ENCODE measurements at places on chromosomes 2 and 18. TPM values are rescaled to one million over a fixed set of nuclear protein-coding genes. Genes with fewer than 3 reads are reported as not detected.

Gene SESTD1
- 38.0 TPM for total RNA-seq

Gene IHH
- total RNA-seq, result under 0.01 TPM

Gene RAB1A
- 107 TPM for total RNA-seq

Gene FABP1
- not detected for total RNA-seq

Gene MBD5
- 10.8 TPM for total RNA-seq

Gene ACOXL
- not detected for total RNA-seq

Gene FBXO41
- 0.23 TPM for total RNA-seq

Gene PXDN
- 81.8 TPM for total RNA-seq

Gene CSRNP3
- 2.1 TPM for total RNA-seq

Gene CIB4
- total RNA-seq, result not detected

Gene G6PC2
- not detected for total RNA-seq

Gene DYNAP
- total RNA-seq, result not detected

Gene COBLL1
- 2.2 TPM for total RNA-seq

Gene RGPD4
- not detected for total RNA-seq

Gene CAPN13
- total RNA-seq, result not detected

Gene IL36B
- not detected for total RNA-seq

Gene CPS1
- total RNA-seq, result 28.2 TPM

Gene ANKRD30B
- 0.23 TPM for total RNA-seq

Gene CNDP1
- total RNA-seq, result not detected

Gene GULP1
- total RNA-seq, result 17.1 TPM

Gene WDR54
- 31.8 TPM for total RNA-seq

Gene ZNF512
- 16.3 TPM for total RNA-seq

Gene ALK
- total RNA-seq, result under 0.01 TPM

Gene EVA1A
- total RNA-seq, result 48.0 TPM

Gene SETBP1
- 3.3 TPM for total RNA-seq

Gene NXPH2
- not detected for total RNA-seq

Gene IL18R1
- 1.1 TPM for total RNA-seq

Gene PCARE
- not detected for total RNA-seq

Gene GKN2
- total RNA-seq, result not detected

Gene ABCG5
- total RNA-seq, result not detected

Gene ALPG
- total RNA-seq, result not detected

Gene CIDEA
- not detected for total RNA-seq

Data from smooth muscle cell of the coronary artery (primary cell).